Activated CD4-positive, alpha-beta T cell treated with anti-CD3 and anti-CD28 coated beads, Interleukin-2, amount 10 ng/mL, durations not matched to agents 7 days and 5 days (primary cell): ENCODE measurements at places on chromosomes 3 and 15.

GRCh38 chr3:127823426-127823857, 1.1 kb upstream of the MGLL start:
- DNase-seq, result no peak

DNA sequence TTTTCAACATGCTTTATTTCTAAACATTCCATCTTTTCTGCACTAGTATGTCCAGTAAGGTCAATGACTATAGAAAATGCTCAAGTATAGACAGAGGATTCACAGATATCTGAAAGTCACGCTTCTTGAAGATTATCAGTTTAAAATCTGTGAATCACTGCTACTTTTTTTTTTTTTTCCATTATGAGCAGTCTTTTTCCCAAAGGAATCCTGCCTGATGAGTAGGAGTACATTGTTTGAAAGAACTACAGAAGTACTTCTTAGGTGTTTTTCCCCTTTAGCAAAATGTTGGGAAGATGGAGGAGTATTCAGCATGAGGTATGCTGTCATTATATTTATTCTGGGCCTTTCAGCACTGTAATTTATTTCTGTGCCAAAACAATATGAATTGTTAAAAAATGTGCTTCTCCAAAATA, 266.2 kb downstream of the NLGN1 start:
- DNase-seq, result no peak

- no peak for DNase-seq
These were observed 193.3 kb downstream of the ISL2 start for GRCh38 chr15:76529911-76530310.

DNA sequence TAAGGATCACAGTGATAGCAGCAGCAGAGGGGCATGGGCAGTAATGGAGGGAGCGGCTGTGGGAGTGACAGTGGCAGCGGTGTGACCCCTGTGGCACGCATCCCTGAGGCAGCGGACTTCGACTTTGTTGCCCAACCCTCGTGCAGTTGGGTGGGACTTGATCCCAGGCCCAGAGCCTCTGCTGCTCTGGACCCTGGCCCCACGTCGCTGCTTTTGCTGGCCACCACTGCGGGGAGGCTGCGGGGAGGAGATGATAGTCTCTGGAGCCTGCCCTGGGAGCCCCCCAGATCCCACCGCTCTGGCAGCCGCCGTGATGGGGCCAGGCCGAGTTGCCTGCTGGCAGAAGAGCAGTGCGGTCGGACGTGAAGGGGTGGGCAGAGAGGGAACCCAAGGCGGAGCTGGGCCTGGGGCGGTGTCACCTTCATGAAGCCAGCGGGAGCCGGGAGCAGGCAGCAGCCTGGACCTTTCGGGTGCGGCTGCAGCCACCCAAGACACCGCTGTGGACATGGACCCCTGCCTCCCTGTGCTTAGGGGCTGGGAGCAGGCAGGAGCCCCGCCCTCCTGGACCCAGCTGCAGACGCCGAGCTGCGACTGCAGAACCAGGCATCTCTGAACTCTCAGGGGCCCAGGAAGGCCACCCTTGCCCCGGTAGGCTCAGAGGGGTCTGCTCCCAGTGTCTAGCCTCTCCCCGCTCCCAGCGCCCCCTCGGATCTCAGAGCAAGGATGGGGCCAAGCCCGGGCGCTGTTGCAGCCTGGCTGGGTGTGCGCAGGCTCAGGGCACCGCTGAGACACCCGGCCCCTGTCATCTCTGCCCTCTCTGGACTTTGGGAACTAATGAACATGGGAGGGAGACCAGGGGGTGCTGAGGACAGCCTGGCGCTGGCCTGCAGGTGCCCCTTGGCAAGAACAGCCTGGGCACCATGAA, 38.3 kb downstream of the COMMD2 start:
- DNase-seq, result no peak

DNA sequence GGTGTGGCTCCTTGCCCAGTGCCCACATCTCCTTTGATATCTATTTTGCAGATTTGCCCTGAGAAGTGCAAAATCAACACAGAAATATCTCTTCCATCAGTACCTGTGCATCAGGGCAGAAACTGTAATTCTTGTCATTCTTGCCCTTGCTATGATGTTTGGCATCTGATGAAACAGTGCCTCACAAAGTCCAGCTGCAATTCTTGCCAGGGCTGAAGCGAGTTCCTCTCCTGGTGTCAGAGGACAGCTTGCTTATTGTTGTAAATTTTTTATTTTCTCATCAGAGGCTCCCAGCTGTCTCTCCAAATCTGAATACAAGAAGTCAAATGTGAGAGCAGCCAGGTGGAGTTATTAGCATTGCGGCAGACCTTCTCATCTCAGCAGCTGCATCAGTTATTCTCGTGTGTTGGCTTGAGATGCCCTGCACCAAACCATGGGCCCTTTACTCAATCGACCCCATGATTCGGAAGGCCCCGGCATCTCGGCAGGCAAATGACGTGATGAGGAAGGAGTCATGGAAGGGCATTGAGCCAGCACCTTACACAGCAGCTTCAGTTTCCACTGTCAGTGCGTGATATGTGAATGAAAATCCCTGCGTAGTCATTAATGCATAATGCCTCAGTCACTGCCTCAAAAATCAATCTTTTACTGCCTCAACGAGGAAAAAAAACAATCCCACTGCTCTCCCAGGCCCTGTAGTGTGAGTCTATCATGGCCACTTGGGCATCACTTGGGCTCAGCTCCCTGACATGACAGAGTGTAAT, 93.4 kb downstream of the CCNL1 start:
- DNase-seq, result no peak

- no peak for DNase-seq
These were observed 37.8 kb upstream of the HRH1 start for GRCh38 chr3:11116336-11117059.

DNA sequence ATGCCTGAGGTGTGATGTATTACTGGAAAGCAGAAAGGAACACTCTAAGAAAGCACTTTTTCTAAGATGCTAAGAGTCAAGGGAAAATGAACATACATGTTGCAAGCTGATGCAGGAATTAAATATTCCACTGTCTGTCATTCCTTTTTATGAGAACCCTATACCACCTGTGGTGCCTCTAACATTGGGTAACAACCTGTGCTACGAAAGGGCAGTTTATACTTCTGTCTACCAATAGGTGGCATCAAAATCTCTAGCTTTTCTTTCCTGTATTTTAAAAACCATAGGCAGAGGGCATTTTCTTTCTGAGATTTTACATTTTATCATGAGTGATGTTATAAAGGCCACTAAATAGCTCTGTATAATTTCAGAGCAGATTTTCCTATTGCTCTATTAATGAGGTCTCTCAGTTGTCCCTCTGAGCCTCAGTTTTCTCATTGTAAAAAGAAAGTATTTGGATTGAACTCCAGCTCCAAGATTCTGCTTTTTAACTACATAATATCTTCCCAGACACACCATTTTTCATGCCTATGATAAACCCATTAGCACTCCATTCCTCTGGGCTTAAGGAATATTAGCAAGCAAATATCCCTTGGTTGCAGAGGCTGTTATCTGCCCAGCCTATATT, 3.5 kb upstream of the CPNE4 start:
- DNase-seq, result no peak

DNA sequence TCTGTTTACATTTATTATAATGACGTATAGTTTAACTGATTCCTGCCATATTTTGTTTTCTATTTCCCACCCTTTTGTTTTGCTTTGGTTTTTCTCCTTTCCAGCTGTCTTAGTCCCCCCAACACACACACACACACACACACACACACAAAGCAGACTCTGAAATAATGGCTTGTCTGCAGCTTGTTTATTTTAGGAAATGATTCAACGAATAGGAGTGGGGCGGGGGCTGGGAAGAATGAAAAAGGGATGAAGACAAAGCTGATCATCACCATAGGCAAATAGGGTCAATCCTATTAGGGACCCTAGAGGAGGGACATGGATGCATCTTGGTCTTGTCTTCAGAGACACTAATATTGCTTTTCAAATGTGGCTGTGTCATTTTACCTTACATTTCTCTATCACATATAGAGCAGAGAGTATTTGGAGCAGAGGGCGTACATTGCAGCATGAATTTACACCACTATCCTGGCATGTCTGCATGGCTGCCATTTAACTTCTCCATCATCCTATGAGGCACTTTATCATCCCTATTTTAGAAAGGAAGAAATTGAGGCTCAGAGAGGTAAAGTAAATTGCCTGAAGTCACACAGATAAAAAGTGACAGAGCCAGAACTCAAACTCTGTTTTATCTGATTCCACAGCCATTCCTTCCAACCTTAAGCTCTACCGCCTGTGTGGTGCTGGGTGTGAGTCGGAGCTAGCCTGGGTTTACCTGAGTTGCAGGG, 147.2 kb upstream of the TPM1 start:
- DNase-seq, result no peak
